ENCODE measurements at places on chromosomes 6 and 20. TPM values are rescaled to one million over a fixed set of nuclear protein-coding genes. Genes with fewer than 3 reads are reported as not detected.

- DNase-seq = no peak
Measured at GRCh38 chr6:160396292-160396691, 48.1 kb downstream of the SLC22A3 start.

RUNX2 gene
- total RNA-seq = not detected

- DNase-seq = no peak
Measured at GRCh38 chr6:37042150-37042549, 36.7 kb downstream of the FGD2 start.

DNA sequence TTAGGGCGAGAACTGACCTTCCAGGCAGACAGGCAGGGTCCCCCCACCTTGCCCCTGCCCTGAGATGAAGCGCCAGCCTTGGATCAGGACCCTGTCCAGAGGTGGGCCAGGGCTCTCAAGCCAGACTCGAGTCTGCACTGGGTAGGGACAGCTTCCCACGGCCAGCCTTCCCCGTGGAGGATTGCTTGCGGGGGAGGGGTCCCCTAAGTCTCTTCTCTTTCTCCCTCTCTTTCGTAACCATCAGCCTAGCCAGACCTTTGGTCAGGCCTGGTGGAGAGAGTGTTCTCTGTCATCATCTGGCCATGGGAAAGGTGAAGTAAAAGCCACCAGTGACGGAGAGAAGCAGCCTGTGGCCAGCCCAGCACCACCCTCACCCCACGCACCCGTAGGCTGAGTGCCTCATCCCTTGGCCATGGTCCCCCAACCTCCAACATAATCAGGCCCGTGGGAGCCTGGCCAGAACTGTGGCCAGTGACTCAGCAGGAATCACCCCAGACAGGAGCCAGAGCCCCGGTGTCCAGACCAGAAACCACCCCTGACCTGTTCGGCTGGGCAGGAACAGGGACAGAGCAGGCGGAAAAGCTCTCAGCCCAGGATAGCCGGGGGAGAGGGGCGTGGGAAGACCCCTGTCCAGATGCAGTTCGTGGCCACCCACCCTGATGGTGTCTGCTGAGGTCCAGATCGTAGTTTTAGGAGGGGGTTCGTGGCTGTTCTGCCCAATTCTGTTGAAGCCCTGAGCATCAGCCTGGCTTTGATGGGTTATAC is 47.1 kb downstream of the SNAI1 start:
- DNase-seq = peak; percentile 97

GRCh38 chr6:39494998-39495397 is 172.5 kb upstream of the KCNK16 start:
- DNase-seq = no peak

DNA sequence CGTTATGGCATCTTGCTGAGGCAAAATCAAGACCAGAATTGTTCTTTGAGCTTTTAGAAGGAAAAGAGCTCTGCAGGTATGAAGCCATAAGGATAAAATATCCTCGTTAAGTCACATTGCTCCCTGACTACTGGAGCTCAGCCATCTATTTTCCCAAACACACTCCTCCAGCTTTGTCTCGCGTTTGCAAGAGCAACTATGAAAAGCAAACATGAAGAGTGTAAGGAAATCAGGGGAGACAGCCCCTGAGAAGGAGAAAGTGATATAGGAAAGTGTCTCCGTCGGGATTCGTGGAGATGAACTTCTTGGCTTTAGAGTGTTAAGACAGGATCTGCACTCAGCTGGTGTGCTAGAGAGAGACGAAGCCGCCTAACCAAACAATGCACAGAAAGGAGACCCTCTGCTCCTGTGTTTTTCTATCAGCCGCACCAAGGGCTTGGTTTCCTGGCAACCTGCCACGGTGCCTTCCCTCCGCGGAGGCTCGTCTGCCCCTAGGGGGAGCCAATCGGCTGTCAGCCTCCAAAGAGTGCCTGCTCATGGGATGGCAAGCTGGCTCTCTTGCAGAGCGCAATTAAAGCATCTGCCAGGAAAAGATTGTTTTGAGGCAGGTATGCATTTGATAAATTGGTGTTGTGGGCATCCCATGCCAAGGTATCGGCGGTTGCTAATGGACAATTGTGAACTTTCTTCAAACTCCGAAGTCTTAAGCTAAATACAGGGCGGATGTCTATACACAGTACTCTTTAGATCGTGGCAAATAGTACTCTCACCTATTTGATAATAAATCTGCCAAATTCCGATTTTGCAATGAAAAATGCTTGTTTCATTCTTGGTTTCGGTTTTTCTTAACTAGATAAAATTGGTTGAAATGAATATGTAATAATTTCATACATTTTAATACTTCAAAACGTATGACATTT is 603.2 kb downstream of the RNF144B start:
- DNase-seq = peak; percentile 23

- DNase-seq = no peak
Measured at GRCh38 chr20:59308493-59309201, 8.2 kb downstream of the EDN3 start.

DNA sequence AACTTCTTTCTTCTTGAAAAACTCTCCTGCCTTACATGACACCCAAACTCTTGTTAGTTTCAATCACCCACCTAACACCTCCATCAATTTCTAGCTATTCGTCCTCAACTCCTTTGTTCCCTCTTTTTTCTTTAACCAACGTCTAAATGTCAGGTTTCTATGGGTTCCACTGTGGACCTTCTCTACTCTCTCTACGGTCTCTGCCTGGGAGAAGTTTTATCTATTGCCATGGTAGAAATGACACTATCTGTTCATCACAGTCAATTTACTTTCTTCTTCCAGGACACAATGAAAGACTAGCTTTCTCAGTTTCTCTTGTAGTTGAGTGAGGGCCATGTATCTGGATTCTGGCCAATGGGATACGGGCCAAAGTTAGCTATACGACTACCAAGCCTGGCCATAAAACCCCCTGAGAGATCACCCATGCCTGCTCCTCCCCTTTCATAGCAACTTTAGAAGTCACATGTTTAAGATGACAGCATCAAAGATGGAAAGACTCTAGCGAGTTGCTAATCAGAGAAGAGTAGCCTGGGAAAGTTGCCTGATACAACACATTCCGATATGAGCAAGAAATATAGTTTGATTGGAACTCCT is 17.9 kb downstream of the RNGTT start:
- DNase-seq = no peak
